Cerebellar nuclear complex (tissue), 1 donor: ENCODE measurements at places on chromosomes 6 and 20.

DNA sequence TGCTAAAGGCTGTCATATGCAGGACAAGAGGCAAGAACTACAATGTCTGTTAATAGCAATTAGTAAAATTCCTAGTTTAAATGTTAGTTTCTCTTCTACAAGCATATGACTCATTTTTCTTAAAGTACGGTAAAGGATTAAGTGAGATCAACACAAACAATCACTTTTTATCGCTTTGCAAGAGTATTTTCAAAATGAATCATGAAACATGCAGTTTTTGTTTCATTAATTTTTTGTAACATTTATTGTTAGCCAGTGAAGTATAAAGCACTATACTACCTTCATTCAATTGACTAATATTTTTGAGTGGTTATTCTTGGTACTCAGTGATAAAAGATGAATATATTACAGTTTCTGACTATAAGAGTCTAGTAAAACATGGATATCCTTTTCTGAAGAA lies 138.6 kb downstream of the AHI1 start:
- DNase-seq = no peak

DNA sequence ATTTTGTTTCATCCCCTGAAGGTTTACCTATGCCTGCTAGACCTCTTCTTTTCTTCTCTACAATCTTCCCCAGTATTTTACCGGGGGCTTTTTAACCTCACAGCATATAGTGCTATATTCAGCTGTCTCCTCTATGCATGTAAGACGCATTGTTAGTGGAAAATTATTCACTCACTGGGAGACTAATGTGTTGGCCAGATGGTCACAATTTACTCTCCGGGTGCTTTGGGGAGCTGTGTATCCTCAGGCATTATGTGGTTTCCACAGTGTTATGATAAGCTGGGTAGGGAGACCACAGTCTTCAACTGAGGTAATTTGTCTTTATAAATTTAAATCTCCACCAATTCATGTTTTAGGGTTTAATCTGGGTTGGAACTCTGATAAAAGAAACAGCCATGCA lies 553.8 kb upstream of the PTCHD4 start:
- DNase-seq = no peak

DNA sequence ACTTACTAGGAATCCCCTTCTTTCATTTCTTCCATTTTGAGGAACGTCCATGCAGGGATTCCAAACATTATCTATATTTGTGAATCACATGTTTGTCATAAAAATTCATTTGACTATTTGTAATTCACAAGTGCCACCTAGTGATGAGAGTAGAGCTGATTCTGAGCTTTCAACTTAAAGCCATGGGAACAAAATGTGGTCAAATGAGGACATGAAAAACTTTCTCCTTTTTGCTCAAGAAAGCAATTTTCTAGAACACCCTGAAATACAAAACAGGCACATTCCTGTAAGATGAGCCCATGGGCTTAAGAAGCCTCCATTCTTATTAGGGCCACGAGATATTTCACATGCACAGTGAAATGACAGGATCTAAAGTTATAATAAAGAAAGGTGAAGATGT lies 12.3 kb downstream of the MAP3K7 start:
- no peak for DNase-seq

GRCh38 chr6:34459899-34460593 lies 5.8 kb upstream of the PACSIN1 start:
- no peak for DNase-seq

GRCh38 chr6:143759666-143760065 lies 81.9 kb downstream of the PHACTR2 start:
- DNase-seq = no peak

- DNase-seq = no peak
Observed at GRCh38 chr6:39302669-39303424, 11.4 kb downstream of the KCNK17 start.

GRCh38 chr6:10373642-10374359 lies 41.1 kb downstream of the TFAP2A start:
- no peak for DNase-seq

GRCh38 chr20:49647550-49647949 lies 66.1 kb downstream of the B4GALT5 start:
- DNase-seq = no peak

DNA sequence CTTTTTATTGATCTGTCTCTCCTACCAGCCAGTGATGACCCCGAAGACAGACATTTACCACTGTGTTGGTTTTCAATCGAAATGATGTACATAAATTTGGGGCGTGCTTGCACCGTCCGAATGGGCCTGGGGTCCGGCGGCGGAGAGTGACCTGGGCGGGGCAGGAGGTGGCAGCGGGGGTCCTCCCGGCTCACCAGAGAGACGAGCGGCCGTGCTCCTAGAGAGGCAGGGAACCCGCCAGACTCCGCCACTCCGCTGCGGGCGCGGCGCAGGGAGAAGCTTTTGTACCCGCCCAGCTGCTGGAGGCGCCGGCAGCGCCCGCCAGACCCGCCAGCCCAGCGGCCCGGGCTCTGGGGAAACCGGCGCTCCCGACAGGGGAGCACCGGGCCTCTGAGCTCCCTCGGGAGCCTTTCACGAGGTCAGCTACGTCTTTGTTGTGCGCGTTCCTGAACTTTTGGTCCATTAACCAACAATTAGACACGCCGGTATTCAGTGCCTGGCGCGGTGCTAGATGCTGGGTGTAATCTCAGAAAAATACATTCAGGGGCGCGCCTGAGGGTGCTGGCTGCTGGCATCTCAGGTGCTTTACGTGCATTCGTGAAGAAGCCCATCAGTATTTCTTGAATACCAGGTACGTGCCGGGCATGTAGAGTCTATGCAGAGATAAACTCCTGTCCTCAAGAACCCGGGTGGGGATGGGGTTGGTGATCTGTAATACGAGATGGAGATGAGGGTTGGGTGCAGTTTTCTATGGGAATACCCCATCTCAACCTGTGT lies at the start of gene PGBD1:
TSS of gene PGBD1 (plus strand) at position 285 of the 777 bp plus-strand sequence. CDS start 2,242 bp downstream, outside the sequence.
- DNase-seq = no peak

GRCh38 chr6:74096329-74096728 lies 400.3 kb downstream of the CD109 start:
- no peak for DNase-seq

DNA sequence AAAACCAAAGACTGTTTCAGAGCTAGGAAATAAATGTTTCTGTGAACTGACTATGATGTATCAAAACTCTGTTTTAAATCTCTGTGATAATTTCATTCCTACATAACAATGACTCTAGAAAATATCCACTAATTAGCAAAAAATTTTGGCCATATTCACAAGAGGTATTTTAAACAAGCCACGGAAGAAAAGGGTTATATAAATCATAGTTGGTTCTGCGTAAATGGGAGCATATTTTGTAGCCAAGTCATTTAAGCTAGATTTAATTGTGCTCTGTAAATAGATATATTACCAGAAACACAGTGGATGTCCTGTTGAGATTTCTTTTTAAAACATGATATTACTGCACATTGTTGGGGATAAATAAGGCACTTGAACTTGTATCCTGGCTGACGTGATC lies 416.5 kb upstream of the PLCB4 start:
- DNase-seq = no peak

DNA sequence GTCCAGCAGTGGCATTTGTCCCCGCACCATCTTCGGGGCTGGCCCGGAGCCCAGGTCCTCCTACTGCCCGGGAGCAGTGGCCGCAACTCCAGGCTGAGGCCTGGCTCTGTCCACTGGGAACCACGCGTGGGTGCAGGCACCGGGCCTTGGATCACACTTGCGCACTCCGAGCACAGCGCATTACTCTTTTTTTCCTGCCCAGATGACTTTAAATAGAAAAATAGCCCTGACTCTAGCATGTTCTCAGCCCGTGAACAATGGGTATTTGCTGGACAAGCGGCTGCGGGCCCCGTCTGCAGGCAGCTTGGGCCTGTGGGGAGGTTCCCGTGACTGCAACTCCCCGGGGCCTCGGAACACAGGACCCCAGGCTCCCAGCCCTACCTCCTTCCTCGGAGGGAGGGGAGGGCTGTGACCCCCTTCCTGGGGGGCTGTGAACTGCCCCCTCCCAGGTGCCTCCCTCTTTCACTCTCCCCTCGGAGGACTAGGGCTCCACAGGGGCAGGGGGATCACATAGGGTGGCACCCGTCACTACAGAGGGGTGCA lies 162.2 kb downstream of the TBXT start:
- DNase-seq = peak; percentile 37
